ENCODE measurements at places on chromosomes 5 and 9.

- DNase-seq: peak; percentile 22
These were observed 17.6 kb upstream of the UBE2D2 start for GRCh38 chr5:139543423-139543991.

DNA sequence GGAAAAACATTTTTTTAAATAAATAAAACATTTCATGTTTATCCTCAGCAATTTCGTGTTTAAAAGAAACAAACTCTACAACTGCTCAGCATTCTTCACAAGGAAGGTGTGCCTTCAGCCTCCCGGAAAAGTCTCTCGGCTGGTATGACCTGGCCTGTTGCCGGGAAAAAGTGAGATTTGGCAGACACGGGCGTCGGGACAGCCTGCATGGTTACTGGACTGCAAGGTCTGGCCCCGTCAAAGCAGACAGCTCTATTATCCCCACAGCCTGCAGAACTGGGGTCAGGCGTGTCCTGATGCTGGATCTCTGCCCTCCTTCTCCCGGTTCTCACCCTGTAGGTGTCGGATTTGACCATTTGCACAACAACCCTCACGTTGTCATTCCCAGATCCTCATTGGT is 120.3 kb upstream of the SPATA31C2 start:
- no peak for DNase-seq

DNA sequence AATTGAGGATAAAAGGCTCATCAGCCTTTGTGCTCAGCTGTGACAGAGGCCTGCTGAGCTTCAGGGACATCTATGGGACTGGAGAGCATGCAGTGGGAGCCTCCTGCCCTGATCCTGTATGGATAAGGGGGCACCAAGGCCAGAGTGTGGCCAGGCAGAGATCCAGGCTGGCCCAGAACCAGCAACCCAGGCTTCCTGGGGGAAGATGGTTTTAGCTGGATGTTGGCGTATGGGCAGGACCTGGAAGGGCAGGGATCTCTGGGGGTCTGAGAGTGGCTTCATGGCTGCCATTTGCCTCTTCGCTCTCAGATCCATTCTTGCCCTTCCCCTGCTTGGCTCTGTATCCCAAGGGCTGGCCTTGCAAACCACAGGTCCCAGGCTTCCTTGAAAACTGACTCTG is 169.9 kb downstream of the MACROH2A1 start:
- no peak for DNase-seq

DNA sequence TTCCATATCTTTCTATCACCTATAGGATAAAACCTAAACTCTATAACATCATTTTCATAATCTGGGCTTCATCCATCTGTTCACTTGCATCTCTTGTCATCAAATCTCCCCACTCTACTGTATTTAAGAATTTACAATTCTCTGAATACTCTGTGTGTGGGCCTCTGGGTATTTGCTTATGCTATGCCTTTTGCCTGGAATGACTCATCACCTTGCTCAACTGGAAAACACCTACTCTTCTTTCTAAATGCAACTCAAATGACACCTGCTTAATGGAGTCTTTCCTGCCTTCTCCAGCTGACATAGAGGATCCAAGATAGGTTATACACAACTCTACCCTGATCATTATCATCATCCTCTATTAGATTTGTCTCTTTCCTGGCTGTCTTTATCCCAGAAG is 421.7 kb downstream of the SPATA31D1 start:
- no peak for DNase-seq

GRCh38 chr5:34749431-34749873 is 89.5 kb upstream of the TTC23L start:
- DNase-seq: no peak

GRCh38 chr5:68192679-68193060 is 22.9 kb upstream of the PIK3R1 start:
- no peak for DNase-seq

DNA sequence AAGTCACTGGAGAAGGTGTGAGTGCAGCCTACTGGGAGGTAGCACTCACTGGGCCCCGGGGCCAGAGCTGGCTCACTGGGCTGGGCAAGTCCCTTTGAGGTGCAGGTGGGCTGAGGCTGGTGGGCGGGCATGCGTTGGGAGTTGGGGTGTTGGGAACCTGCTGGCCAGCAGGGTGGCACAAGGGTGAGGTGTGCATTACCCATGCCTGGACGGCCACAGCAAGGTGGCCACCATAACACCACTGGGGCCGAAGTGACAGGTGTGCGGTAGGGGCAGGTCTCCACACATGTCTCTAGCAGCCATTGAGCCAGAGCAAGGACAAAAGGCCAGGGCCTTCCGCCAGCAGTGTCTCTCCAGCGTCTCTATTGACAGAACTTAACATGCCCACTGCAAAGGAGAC is 22.6 kb downstream of the PRRT1B start:
- no peak for DNase-seq

- DNase-seq: no peak
These were observed 29.0 kb downstream of the COL15A1 start for GRCh38 chr9:98972716-98973115.

Measured in stimulated activated CD8-positive, alpha-beta memory T cell treated with anti-CD3 and anti-CD28 coated beads, Interleukin-2, amount 100 ng/mL, for 1 hour (primary cell).